ENCODE measurements at places on chromosomes 6 and 20.

DNA sequence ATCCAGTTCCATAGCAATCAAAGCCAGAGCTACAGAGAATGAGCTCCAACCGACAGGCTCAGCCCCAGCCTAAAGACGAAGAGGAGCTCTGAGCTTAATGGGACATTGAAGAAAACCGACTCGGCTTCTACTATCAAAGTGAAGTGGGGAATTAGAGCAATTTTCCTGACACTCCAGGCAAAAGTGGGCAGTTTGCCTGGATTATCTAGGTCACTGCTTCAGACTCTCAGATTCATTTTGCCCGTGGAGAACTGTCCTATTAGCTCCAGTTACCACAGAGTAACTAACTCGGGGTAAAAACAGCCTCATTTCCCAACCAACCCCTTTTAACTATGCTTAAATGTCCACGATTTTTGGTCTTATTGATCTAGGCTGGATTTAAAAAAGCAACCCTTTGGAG is 592.1 kb upstream of the NRSN1 start:
- DNase-seq: no peak

DNA sequence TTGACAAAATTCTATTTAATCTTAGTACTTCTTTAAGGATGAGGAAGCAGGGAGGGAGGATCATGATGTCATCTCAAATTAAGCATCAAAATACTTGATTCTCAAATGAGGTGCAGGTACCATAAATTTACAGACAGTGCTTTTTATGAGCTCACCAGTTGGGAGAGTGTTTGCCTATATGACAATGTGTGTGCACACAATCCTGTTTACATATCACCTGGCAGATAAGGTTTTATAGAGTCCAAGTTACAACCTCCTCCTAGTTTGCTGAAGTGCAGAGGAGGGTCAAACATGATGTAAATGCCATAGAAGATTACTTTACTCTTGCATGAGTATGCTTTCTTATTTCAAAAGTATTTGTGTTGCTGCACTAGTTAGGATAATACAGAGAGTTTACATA is 6.4 kb downstream of the ATXN1 start:
- DNase-seq: no peak

DNA sequence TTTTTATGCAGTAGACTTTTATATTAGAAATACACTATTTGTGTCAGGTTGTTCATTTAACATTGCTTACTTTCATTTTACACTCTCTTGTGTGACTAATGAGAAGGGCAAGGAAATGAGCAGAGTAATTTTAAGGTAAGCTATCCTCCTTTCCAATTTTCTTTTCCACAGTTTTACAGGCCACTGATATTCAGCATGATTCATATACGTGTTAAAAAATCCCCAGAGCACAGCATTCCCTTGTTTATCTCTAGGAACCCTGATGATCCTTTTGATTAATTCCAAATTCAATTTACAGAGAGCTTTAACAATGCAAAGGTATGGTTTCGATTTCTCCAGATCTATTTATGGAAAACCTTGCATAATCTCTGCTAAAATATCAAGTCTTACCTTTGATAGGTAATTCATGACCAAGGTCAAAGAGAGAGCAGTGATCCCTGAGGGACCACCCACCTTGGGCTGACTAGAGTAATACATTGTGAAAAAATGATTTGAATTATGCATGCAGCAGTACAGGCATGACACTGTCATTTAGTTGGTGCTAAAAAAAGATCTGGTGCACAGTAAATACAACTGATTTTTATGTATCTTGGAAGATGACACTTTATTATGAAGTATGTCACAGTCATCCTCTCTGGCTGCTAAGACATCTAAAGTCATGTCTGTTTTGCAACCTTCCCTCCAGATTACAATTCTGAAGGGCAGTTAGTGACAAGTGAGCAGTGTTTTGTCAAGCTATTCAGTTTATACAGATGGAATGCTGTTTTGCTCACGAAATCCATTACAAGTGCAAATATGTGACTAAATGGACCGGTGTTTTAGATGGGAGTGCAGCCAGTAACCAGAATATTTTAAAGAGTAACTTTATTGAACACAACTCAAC is 736.6 kb downstream of the EPHA7 start:
- no peak for DNase-seq

- DNase-seq: peak; percentile 11
These were observed 207.1 kb downstream of the ARID1B start for GRCh38 chr6:156984178-156984738.

- no peak for DNase-seq
These were observed 28.6 kb upstream of the SIM1 start for GRCh38 chr6:100493206-100493888.

All from activated naive CD8-positive, alpha-beta T cell treated with anti-CD3 and anti-CD28 coated beads, Interleukin-2, amount 50 U/mL, for 16 hours (primary cell).